ENCODE measurements at places on chromosomes 7 and 10.

- DNase-seq = no peak
These were observed 76.4 kb downstream of the GRK5 start for GRCh38 chr10:119283818-119284217.

DNA sequence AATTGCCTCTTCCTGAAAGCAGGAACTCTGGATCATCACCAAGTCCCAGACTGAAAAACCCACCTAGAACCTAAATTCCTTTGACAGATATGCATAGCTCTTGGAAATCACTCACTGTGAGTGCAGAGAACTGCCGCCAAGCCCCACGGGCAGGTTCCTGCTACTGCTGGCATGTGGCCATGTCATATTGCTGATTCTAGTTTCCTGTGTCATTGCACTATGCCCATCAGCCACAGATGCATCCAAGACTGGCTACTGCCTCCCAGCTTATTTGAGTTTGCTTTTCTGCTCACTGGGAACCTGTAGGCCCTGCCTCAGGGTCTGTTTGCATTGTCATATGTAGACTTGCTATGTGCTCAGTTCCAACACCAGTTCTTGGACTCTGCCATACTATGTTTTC is 786.0 kb downstream of the GRID1 start:
- peak; percentile 43 for DNase-seq

DNA sequence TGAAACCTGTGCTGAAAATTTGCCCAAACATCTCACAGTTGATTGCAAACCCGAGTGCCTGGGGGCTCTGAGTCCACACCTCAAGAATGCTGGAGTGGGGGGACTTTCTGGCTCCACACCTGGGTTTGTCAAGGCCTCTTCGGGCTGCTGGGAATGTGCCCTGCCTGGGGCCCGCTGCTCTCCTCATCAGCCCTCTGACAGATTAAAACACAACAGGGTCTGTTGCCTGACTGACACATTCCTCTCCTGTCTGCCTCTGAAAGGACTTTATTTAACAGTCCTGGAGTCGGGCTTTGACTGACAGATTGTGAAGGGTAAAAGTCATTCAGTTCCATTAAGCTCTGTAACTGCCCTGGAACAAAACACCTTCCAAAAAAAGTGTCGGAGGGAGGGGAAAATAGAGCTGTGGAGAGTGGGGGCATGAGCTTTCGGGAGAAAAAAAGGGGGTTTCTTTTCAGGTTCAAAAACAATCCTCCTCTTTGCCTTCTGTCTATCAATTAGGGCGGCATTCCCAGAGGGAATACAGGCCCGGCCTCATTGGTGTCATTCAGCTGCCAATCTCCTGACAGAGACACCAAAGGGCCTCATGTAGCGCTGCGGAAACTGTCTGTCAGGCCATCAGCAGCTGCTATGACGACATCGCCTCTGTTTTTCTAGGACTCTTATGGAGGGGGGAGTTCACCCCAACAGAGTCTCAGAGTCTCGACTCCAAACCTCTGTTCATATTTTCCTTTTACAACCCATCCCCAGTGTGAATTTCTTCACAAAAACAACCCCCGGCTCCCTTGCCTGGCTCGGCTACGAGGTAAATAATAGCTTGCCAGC is 398.8 kb upstream of the NFE2L3 start:
- no peak for DNase-seq

DNA sequence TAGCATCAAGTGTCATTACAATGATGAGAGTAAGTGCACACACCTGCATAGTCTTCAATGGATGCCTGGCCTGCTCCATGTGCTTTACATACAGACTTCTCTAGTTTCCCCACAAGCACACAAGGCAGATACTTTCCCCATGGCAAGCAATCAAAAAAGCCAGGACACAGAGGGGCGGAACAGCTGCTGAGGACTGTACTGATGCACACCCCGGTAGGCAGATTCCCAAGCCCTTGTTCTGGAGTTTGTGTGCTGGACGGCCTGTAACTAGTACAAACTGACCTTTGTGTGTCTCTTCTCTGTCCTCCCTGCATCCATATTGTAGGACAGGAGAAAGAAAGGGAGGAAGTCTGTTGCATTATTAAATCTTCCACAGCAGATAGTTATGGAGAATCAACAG is 25.8 kb downstream of the UBE2D4 start:
- DNase-seq = no peak

DNA sequence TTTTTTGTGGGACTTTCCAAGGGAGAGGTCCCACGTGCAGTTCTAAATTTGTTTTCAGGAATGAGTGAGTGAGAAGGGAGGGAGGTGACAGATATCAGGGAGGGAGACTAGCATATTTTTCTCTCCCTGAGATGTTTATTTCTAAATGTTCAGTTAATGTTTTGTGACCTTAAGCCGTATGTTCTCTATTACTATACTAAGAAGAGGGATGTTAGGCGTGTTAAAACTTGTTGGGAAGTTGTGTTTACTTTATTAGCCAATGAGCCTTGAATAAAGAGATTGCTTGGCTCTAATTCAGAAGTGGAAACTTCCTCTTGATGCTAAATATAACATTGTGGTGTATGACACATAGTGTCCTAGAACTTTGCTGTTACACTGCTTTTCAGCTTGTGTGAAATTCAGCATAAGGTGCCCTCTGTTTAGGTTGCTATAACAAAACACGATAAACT is 37.3 kb downstream of the DNAH11 start:
- DNase-seq = no peak

DNA sequence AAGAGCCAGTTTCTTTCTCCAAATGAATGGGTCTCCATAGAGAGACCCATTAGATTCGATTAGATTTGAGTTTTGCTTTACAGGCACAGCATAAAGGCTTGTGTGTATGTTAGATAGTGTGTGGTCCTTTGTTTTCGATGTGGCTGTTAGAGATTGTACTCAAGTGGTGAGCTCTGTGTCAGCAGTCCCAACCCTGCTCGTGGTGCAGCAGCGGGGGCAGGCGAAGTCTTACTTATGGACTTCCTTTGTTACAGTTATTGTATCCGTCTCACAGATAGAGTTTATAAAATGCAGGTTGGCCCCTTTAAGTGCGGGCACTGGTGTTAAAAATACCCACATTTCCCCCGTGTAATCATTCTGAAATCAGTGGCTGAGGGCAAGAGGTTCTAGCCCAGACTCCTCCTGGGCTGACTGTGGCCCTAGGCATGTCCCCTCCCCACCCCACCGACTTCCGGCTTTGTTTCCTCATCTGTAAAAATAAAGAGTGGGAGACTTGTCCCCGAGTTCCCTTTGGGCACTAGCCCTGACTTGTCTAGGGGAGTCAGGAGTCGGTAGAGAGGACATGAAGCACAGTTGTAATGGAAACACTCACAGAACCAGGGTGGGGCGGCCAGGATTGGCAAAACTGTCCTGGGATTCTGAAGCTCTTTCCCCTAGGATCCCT is 28.6 kb downstream of the MTURN start:
- peak; percentile 51 for DNase-seq

GRCh38 chr10:133294189-133294588 is 14.5 kb downstream of the TUBGCP2 start:
- DNase-seq = no peak

DNA sequence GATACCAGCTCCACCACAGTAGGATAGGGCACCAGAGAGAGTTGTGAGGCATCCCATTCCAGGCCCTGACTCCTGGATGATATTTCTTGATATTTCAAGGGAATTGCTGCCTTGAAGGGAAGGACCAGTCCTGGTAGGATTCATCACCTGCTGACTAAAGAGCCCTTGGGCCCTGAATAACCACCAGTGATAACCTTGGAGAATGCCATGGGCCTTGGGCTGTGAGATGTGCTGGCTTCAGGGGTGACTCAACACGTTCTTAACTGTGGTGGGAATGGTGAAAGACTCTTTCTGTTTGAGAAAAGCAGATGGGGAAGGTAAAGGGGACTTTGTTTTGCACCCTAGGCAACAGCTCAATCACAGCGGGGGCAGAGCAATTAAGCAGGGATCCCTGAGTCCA is 21.4 kb upstream of the ASZ1 start:
- DNase-seq = no peak

DNA sequence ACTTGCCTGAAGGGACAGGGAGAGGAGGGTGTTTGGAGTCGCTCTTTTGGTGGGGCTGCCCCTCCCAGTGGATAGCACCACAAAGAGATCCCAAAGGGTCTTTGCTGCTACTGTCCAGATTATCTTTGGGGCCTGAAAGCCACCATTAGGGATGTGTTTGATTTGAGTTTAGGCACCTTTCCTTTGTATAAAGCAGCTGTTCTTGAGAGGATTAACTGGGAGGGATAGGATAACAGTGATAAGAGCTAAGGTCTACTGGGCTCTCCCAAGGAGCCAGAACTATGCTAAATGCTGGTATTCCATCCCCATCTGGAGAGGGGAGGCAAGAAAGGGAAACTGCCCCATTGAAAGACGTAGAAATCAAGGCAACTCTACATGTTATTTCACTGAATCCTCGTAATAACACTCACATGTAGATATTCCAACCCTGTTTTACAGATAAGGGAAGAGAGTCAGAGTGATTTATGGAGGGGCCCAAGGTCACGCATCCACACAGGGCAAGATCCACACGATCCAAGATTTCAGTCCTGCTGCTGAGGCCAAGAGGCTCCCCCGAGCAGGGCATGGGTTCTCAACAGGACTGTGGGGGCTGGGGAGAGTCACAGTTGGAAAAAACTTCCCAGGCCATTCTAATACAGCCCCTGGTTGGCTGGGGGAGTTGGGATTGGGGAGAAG is 11.1 kb upstream of the TCF7L2 start:
- DNase-seq = no peak

- no peak for DNase-seq
These were observed 14.1 kb upstream of the CCSER2 start for GRCh38 chr10:84314275-84314674.

GRCh38 chr7:128189231-128189930 is 51.7 kb upstream of the LEP start:
- DNase-seq = no peak

GRCh38 chr10:49131507-49132361 is 2.1 kb downstream of the FAM170B start:
- no peak for DNase-seq

GRCh38 chr7:57482-58255 is 134.7 kb upstream of the FAM20C start:
- no peak for DNase-seq

DNA sequence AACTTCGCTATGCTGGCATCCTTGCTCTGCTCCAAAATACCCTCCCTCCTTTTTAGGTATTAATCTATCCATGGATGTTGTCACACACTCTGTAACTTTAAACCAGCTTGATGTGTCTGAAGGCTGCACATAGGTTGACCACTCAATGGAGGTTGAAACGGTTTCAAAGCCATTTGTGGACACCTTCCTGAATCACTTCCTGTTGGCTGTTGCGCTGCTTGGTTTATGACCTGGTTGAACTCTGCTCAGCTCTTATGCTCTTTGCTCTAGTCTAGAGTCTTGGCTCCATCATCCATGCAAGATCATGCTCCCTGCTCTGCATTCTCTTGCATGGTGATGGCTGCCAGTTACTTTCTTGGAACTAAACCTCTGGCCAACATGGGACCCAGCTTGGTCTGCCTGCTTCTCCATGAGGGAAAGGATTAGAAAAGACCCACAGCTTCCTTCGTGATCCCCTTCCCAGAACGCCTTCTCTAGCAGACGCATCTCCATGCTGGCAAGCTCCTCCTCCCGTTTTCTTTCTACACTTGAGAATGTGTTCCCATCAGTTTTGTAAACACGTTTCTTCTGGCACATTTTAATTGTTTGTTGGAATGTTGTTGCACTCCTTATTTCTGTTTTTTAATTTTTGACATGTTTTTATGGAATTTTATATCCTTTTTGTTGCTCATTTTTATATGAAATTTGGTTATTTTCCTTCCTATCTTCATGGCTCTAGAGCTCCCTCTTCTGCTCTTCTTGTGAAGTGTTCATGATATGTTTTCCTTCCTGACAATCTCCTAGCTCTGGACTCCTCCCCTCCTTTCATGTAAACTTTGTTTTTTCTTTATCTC is 149.8 kb downstream of the XPNPEP1 start:
- DNase-seq = no peak

GRCh38 chr7:28481091-28481926 is 69.0 kb downstream of the CREB5 start:
- DNase-seq = no peak

GRCh38 chr7:80967917-80968297 is 49.1 kb upstream of the SEMA3C start:
- no peak for DNase-seq
